ENCODE measurements at places on chromosomes 16 and 17.

GRCh38 chr17:4796552-4796920 is 572 bp downstream of the PSMB6 start:
- peak; percentile 55 for DNase-seq

DNA sequence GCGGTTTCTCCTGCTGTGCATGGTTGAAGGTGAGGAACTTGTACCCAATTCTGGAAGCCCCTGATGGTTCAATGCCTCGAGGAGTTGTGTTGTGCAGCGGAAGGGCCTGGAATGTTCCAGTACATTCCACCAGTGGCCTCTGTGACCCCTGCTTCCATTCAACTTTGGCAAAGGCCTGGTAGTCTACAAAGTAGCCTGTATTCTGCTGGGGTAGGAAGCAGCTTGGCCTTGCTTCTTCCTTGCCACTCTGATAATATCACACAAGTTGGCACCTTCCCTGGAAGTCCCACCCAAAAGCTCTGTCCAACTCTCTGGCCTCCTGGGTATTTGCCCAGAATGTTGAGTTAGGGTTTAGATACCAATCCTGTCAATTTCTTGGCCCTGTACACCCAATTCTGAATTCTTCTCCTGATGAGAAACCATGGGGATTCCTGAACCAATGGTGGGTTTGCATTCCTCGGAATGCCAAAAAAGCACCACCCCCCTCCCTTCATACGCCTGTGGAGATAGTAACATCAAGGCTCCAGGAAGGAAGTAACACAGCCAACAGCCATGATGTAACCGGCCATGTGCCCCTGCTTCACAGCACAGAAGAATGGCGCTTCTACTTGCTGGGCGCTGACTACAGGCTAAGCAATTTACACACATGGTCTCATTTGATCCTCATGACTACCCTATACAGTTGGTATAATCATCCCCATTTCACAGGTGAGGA is 11.8 kb upstream of the FAM117A start:
- DNase-seq: no peak

DNA sequence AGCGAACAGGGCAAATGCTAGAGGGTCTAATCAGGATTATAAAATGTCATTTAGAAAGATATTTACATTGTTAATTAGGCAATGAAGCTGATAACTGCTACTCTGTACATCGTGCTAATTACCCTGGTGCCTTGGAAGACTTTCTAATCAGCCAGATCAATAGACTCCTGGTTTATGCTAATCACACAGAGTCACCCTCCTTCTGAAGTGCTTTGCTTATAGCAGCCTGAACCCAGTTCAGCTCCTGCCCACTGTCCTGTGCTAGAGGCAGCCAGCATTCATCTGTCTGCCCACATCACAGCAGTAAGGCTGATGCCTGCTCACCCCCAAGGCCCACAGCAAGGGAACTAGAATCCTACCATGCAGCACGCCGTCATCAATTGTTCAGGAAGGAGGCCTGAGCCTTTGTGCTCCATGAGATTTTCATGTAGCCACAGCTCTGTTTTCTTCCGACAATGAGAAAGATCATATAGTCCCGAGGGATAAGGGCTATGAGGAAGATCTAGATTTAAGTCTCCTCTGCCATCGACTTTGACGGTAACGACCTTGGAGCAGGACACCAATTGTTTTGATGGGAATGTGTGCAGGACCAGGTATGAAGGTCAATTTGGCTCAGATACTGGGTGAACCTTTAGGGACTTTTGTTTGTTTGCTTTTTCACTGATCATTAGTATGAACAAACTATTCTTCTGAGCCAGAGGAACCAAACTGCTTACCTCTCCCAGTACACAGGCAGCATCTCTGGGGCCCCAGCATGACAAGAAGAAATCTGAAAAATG is 12.5 kb upstream of the LYRM9 start:
- no peak for DNase-seq

- DNase-seq: peak; percentile 58
Measured at GRCh38 chr17:74245871-74246270, 28.2 kb upstream of the DNAI2 start.
